COR-L47 (cell line): ENCODE measurements at places on chromosomes 7 and 10.
A peak's percentile ranks its signal among the peaks of the same experiment; 100 is the strongest.

DNA sequence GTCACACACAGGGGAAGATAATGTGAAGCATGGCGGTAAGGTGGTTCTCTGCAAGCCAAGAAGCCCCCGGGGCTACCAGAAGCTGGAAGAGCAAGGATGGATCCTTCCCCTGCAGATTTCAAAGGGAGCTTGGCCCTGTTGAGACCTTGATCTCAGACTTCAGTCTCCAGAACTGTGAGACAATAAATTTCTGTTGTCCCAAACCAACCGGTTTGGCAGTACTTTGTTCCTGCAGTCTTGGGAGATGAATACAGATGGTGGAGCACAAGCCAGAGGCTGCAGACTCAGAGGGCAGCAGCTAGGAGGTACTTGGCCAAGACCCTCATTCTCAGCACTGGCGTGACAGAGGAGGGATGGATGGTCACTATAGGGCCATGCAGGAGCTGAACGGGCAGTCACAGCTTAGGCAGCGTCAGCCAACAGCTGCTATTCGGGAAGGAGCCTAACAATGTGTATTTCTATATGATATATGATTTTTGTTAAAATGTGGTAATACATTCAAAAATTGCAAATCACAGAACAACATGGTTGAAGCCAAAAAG is 387.3 kb downstream of the TNS3 start:
- no peak for DNase-seq

DNA sequence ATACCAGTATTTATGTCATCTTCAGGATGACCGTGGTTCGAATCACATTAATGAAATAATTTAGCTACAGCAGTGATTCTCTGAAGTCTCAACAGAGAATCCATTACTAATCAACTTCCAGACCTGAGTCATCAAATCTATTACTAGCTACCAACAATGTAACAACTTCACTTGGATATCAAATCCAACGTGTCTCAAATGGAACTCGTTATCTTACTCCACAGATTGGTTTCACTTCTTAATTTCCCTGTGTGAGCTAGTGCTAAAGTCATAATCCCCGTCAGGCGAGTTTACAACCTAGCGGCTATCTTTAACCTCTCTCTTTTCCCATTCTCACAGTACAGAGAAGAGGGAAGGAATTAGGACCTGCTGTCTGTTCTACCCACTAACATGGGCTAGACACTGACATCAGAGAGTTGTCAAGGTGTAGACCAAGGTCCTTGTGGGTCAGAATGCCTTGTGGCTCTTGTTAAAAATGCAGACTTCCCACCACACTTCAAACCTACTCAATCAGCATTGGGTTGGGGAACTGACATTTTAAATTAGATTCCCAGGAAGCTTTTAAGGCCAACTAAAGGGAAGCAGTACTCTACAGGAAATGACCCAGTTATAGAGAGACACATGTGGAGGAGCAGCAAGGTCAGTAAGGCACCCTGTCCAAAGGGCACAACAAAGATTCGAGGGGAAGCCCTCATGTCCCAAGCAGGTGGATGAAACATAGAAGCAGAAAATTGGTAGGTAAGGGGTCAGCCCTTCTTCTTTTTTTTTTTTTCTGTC is 57.3 kb upstream of the GSAP start:
- no peak for DNase-seq

GRCh38 chr10:86592413-86592812 is 61.9 kb upstream of the OPN4 start:
- DNase-seq: no peak

DNA sequence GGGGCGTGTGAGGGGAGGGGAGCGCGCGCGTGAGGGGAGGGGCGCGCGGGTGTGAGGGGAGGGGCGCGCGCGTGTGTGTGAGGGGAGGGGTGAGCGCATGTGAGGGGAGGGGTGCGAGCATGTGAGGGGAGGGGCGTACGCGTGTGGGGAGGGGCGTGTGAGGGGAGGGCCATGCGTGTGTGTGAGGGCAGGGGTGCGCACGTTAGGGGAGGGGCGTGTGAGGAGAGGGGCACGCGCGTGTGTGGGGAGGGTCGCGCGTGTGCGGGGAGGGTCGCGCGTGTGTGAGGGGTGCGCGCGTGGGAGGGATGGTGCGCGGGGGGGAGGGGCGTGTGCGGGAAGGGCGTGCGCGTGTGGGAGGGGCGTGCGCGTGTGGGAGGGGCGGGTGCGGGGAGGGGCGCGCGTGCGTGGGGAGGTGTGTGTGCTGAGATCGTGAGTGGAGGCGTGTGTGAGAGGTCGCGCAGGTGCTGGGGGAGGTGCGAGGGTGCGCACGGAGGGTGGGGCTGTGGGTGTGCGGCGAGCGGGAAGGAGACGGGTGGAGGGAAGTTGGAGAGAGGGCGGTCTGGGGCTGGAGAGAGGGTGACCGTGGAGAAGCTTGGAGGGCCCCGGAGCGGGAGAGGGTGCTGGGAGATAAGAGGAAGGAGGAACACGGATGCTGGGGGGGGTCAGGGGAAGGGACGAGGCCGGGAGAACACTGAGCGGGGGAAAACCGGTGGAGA is 19.7 kb downstream of the MXI1 start:
- DNase-seq: peak; percentile 73

DNA sequence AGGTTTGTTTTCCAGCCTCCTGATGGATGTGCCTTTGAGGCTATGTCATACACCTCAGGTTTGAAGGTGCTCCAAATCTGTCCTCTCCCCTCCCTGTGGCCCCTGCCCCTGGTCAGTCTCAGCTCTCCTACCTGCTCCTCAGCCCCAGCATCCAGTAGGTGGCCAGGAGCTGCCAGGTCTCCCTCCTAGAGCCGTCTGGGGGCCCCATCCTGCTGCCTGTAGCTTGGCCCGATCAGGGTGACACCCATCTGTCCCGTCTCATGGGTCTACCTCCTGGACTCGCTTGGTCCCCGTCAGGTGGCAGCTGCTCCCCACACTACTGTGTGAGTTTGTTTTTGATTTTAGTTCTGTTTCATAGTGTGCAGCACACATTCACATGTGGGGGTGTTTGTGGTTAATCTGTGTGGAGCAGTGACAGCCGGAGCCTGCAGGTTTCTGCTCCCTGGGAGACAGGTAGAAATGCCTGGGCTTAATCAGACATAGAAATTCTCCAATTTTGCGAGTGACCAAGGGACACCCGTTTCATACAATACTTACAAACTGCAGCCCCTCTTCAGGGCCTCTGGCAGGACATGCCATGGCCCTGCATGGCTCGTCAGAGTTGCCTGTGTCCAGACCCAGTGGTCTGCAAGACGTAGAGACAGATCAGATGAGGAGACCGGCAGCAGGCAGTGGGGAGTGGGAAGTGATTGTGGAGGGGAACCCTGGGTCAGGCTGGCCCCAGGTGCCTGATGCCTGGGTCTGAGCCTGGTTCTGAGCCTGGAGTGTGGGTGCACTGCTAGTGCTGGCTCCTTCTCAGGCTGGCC is 17.1 kb downstream of the ADCY1 start:
- no peak for DNase-seq

- no peak for DNase-seq
These were observed 48.4 kb downstream of the LHPP start for GRCh38 chr10:124509880-124510632.

- DNase-seq: no peak
These were observed 138.9 kb downstream of the JAZF1 start for GRCh38 chr7:28041508-28042314.

- DNase-seq: no peak
These were observed 16.5 kb upstream of the GPR22 start for GRCh38 chr7:107453388-107453787.

GRCh38 chr7:5682551-5683279 is 98.7 kb downstream of the RNF216 start:
- DNase-seq: no peak
